ENCODE measurements at places on chromosomes 16 and 17.

DNA sequence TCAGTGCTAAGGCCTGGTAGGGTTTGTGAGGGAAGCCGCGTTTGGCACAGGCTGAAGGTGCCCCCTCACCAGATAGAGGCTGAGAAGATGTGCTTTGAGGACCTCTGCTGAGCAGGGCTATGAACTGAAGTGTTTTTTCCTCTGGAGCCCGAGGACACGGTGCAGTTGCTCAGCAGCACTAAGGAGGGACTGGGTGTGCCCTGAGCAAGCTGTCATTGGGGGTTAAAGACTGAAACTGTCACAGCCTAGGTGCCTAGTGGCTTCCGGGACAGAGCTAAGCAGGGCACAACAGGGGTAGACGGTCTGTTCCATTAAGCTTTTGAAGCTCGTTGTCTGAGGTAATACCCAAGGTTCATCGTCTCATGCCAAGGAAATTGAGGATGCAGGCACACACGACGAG lies 24.8 kb upstream of the ASGR2 start:
- no peak for DNase-seq

- DNase-seq: no peak
These were observed 59.0 kb downstream of the ABR start for GRCh38 chr17:1120596-1121441.

DNA sequence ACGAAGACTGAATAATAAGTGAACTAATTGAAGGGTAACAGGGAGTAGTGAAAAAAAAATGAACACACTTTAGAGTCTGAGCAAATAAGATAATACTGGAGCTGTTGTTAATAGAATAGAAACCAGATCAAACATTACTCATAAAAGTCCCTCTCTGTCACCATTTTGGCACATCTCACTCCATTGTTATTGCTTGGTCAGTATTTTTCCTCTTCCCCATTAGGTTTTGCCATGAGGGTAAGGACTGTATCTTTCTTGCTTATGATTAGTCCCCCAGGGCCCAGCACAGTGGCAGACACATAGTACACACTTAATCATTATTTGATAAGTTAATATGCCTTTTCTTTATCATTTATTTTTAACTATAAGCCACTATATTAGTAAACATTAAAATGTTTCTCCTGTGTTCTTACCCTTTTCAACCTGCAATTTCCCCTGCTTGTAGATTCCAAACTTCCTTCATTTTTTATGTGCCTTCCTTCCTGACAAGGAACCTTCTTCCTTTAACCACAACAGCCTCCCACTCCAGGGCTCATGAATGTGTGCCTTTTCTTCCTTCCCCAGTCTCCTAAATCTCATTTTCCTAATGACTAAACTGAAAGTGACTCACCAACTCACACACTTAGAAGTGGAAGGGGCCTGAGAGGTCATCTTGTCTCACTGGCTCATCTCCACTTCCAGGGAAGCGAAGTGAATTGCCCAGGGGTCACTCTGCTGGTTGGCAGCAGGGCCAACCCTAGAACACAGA lies 88.2 kb upstream of the HAS3 start:
- no peak for DNase-seq

DNA sequence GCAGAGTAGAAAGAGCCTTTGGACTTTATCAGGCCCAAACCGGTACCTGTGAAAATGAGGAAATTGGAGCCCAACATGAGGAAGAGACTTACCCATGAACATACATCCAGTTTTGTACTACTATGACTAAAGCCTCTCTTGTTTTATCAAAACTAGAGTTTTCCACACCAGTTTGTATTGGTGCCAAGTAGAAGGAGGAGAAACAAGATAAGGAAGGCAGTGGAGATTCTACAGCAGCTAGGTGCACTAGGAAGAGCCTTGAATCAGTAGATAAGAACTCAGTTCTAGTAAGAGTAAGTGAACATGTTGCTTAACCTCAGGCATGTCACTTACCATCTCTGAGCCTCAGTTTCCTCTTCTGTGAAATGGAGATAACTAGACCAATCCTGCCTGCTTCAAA lies 13.7 kb upstream of the TMEM132E start:
- no peak for DNase-seq

- no peak for DNase-seq
These were observed 12.7 kb upstream of the AMFR start for GRCh38 chr16:56438038-56438437.

DNA sequence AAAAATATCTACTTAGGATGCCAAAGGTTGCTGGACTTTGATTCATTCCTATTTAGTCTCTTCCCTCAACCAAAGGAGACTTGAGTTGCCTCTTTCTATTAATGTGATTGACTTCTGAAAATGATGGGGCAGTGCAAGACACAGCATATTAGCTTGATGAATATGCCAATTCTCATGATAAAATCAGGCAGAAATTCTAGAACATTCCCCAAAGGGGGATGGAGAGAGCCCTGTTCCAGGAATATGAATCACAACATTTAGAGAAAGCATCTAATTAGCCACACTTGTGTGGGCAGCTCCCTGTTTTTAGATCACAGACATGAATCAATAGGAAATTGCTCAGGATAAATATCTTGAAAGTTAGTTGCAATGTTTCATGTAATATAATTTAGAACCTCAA lies 584.0 kb upstream of the CDH8 start:
- DNase-seq: no peak

GRCh38 chr16:66422366-66422765 lies 4.7 kb upstream of the BEAN1 start:
- no peak for DNase-seq

DNA sequence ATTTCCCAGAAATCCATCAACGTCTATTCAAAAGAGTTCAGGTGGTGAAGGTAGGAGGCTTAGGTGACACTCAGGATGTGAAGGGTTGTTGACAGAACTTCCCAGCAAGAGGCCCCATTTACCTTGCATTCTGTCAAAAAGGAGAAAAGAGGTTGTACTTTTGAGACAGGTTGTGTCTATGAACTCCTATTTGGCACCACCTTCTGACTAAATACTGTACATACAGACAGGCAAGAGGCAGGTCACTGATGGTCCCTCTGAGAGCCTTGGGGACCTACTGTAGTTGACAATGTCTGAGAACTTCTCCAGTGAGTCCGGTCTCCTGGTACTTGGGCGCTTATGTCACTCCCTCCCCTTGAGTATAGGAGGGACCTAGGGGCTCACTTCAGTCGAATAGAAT lies 479.3 kb upstream of the ZFHX3 start:
- DNase-seq: no peak

DNA sequence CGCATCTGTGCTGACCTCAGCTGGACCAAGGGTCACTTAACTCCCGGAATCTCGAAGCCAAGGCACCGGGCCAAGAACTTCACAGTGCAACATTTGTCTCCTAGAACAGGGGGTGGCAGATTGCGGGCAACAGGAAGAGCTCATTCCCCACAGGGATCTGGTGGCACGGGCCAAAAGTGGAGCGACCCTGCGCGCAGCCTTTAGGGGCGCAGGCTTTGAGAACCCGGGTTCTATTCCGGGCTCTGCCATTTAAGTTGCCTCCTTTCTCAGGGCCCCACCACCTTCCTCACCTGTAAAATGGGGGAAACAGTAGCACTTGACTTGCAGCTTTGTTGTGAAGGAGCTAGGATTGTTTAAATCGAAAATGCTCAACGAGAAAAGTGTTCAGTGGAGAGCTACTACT lies 651 bp downstream of the SHMT1 start:
- DNase-seq: no peak

- no peak for DNase-seq
These were observed 833 bp downstream of the TERF2 start for GRCh38 chr16:69384974-69385373.

DNA sequence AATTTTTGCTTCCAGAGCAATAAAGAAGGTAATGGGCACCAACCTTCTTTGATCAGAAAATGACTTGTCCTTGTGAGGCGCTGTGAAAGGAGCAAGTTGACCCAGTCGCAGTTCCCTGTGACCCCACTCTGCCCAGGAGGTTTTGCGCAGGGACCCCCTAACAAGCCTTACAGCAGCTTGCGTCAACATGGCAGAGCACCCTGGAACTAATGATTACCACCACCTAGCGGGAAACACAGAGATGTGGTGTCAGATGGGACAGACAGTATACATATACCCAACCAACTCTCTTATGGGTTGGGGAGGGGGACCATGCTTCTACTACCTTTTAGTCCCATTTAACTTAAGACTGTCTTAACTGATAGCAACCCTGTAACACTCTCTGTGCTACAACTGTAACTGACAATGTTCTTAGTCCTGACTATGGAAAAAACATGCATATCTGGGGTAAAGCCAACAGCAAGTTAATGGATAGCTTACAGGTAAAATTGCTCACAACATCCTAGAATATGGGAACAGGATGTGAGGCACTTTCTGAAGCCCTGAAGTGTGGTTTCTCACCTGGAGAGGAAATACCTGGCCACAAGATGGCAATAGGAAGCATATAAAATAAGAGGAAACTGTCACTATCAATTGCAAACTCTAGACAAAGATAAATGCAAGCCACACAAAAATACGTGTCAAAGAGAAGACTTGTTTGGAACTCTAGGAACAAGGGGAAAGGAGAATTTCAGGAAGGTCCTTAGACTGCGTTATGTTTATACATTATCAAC lies 3.0 kb downstream of the KARS1 start:
- no peak for DNase-seq

DNA sequence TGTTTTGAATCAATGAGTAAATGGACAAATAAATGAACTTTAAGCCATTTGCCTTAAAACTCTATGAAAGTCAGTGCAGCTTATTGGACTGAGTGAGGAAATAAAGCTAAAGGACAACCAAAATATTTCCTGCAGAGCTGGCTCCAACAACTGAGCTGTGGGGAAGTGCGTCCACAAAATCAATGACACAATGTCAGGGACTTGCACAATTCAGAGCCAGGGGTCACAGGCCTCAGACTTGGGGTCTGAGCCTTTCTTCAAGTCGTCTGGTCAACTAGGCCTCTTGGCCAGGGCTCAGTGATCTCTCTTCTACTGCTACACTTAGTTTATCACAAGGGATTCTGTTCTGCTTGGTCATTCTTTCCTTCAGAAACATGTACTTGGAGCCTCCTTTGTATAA lies 26.2 kb upstream of the RHBDL3 start:
- DNase-seq: no peak
